ENCODE measurements at places on chromosomes 2 and 18. TPM values are rescaled to one million over a fixed set of nuclear protein-coding genes. Genes with fewer than 3 reads are reported as not detected.

PSMA8 gene
- total RNA-seq, result not detected

MFSD2B gene
- total RNA-seq, result under 0.01 TPM

APOB gene
- not detected for total RNA-seq

CAPN14 gene
- total RNA-seq, result not detected

XIRP2 gene
- not detected for total RNA-seq

ZAP70 gene
- not detected for total RNA-seq

ST8SIA5 gene
- total RNA-seq, result 0.13 TPM

AQP12A gene
- not detected for total RNA-seq

HRH4 gene
- not detected for total RNA-seq

EMX1 gene
- total RNA-seq, result not detected

Measured in GM23248 (cell line).